ENCODE measurements at places on chromosomes 6 and 20.

- no peak for DNase-seq
Measured at GRCh38 chr20:14219801-14220461, 117.5 kb downstream of the FLRT3 start.

DNA sequence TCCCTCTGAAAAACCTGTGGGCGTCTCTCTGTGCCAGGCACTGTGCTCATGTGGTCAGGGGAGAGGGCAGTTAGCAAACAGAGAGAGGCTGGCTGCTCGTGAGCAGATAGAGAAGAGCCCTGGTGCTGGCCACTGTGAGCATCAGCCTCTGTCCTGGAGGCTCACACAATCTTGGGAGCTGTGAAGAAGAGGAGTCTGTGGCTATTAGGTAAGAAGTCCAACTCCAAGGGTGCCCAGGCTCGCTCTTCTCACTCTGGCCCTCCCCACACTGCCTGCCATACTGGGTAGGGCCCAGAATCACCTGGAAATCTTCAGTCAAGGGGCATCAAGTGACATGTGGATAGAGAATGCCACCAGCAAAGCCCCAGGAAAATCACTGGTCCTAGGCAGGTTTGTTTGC, 14.1 kb downstream of the SCML4 start:
- no peak for DNase-seq

GRCh38 chr6:84082689-84083265, 49.2 kb downstream of the MRAP2 start:
- DNase-seq = no peak

DNA sequence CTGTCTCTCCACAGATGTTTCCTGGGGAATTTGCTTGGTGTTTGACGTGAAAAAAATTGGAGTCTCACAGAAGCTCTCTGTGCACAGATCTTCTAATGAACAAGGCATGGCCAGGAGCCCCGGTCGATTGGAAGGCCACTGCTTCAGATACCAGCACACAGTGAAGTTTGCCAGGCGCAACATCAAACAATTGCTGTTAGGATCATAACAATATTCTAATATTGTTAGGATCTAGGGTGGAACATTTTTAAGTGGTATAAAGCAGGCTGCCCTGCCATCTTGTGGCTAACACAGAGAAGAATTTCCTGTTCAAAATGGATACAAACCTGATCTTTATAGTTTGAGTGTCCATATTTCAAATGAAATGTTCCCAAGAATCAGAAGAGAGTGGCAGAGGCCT, 64.1 kb downstream of the C6orf118 start:
- DNase-seq = peak; percentile 23

DNA sequence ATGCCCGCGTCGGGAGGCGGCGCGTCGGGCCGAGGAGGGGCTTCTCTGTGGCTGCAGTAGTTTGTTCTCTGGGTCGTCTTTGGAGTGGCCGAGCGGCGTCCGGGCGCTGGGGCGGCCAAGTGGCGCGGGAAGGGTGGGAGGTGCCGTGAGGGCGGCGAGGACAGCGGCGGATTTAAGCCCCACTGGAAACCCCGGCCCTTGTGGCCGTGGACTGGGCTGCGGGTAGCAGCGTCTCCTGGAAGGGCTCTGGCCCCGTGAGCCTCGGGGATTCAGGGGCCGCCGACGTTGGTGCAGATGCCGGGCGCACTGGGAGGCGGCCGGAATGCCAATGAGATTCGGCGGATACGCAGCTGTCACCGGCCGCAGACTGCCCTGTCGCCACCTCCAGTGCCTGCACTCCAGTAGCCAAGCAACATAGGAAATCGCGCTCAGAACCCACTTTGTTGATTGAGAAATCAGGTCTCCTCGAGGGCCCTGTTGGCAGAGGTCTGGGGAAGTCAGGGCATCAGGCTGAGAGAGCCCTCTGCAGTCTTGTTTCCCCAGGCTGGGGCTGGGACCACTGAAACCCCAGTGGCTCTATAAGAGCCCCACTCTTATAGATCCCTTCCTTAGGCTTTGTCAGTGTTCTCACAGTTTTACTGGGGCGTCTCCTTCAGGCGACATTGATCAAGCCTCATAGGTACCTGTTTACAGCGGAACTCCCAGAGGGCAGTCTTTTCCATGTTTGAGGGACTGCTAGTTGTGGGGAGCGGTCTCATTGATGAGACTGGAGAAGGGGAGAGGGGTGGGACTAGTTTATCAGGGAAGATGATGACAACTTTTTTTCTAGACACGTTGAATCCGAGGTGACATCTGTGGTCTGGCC, 642 bp downstream of the GZF1 start:
- DNase-seq = no peak

- no peak for DNase-seq
Measured at GRCh38 chr6:80235647-80236046, 129.2 kb downstream of the BCKDHB start.

DNA sequence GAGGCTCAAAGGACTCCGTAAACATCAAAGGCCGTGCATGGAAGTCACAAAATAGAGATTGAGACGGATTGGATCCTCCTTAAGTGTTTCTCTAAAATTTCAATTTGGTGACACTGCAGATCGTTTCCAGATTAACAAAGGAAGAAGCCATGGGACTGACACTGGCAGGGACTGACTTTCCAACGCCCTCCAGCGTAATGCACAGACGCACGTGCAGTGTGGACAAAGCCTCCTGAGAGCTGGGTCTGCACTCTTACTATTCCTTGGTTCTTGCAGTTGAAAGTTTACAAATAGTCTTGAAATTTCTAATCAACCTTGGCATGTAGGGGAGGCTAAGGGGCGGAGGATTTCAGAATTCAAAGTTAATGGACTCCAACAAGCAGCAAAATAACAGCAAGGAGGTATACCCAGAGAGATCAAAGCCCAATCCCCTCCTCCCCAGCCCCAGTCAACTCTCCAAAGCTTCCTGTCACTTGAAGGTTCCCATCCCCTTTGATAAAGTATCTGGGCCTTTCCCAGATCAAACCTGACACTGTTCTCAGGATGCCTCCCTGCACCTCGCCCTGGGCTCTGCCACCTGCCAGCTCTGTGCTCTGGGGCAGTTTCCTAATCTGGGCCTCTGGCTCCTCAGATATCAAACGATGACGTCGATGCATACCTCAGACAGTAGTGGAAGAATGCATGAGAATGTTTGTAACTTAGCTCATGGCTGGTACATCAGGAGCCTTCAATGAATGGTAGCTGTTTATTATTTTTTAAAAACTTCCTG, 106.5 kb upstream of the TRAF3IP2 start:
- no peak for DNase-seq
